Subcutaneous preadipocyte (primary cell): ENCODE measurements at places on chromosomes 5 and 9. TPM values are rescaled to one million over a fixed set of nuclear protein-coding genes. Genes with fewer than 3 reads are reported as not detected.

SLC28A3 gene
- total RNA-seq = under 0.01 TPM in 2 replicates

GCNT4 gene
- 0.37 and 0.39 TPM in 2 replicates for total RNA-seq

NOXA1 gene
- total RNA-seq = 0.20 and 0.37 TPM in 2 replicates

HAVCR2 gene
- total RNA-seq = 0.78 and 3.3 TPM in 2 replicates
